GM23338 (cell line): ENCODE measurements at places on chromosomes 6 and 20.

GRCh38 chr6:124885171-124885570 is 77.1 kb upstream of the RNF217 start:
- DNase-seq = no peak

DNA sequence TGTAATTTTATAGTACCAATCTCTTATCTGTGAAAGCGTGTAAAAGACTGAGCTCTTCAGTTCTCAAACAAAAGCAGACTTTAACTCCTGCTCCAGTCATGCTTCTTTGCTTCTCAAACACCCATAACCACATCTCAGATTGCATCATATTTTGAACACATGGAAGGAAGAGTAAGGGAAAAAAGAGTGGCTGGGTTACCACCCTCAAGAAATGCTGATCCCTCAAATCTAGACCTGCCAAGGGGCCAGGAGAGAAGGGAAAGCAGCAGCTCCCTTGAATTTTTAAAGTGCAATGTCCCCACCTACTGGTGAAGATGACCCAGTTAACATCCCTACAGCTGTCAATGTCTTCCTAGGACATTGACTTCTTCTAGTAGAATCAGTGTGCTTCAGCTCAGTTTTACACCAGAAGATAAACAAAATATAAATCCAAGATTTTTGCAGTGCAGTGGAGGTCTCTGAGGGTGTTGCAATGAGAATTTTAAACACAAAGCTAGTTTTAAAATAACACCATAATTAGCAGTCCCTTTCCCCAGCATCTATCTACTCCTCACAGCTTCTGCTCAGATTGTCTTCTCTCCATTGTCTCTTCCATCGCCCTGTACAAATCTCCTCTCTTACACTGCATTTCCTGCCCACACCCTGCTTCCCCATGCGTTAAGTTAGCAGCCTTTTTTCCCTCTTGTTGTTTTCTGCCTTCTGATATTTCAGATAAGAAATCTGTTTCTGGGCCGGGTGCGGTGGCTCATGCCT is 22.6 kb upstream of the HLA-DQB2 start:
- DNase-seq = peak; percentile 83

DNA sequence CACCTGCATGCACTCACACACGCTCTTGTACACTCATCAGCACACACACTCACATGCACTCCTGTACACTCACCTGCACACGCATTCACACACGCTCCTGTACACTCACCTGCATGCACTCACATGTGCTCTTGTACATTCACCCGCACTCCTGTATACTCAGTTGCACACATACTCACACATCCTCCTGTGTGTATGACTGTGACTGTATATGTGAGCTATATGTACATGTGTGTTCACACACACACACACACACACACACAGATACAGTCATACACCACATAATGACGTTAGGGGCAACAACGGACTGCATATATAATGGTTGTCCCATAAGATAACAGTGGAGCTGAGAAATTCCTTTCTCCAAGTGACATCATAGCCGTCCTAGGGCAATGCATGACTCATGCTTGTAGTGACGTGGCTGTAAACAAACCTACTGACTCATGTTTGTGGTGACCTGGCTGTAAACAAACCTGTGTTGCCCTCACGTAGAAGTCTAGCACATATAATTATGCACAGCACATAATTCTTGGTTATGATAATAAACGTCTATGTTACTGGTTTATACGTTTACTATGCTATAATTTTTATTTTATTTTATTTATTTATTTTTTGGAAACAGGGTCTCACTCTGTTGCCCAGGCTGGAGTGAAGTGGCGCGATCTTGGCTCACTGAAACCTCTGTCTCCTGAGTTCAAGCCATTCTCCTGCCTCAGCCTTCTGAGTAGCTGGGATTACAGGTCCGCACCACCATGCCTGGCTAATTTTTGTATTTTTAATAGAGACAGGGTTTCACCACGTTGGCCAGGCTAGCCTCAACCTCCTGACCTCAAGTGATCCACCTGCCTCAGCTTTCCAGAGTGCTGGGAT is 22.8 kb upstream of the TAF4 start:
- no peak for DNase-seq

DNA sequence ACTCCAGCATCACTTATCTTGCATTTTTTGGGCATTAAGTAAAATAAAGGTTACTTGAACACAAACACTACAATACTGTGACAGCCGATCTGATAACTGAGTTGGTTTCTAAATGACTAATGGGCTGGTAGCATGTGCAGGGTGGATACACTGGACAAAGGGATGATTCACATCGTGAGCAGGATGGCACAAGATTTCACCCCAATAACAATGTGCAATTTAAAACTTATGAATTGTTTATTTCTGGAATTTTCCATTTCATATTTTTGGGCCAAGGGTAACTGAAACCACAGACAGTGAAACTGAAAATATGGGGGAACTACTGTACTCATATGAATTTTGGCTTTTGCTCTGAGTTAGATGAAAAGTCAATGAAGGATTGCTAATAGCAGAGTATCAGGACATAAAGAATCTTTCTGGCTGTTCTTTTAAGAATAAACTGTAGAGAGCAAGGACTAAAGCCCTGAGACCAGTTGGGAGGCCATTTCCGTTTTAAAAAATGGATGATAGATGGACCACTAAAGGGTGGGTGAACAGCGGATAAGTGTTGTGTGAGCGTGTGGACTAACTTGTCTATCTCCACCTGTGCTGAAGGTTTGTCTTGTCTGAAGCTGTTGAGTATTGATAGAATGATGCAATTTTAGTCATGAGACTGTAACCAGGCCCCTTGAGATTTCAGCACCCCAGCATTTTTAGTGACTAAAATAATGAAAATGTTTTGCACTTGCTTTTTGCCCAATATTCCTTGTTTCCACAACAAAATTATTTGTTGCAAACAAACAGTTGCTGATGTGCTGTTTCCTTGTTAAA is 8.2 kb downstream of the SPINT3 start:
- DNase-seq = no peak

- no peak for DNase-seq
These were observed 28.1 kb downstream of the TAF8 start for GRCh38 chr6:42078386-42078785.

GRCh38 chr20:24873025-24873620 is 75.9 kb upstream of the CST7 start:
- DNase-seq = no peak

DNA sequence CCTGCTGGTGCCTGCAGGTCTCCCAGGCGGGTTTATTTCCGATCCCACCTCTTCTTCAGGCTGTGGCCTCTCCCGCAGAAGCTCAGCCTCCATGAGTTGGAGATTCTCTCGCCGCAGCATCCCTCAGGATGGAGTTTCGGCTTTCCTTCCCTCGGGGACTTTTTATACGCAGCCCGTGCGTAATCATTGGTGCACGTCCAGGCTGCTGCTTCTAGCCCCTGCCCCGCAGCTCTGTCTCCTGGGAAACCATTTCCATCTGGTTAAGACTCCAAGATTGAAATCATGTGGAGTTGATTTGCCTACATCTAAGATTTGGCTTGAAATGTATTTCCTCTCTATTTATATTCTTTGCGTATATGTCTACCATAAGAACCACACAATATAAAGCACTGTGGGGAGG is 46.7 kb upstream of the CARMIL1 start:
- DNase-seq = no peak

DNA sequence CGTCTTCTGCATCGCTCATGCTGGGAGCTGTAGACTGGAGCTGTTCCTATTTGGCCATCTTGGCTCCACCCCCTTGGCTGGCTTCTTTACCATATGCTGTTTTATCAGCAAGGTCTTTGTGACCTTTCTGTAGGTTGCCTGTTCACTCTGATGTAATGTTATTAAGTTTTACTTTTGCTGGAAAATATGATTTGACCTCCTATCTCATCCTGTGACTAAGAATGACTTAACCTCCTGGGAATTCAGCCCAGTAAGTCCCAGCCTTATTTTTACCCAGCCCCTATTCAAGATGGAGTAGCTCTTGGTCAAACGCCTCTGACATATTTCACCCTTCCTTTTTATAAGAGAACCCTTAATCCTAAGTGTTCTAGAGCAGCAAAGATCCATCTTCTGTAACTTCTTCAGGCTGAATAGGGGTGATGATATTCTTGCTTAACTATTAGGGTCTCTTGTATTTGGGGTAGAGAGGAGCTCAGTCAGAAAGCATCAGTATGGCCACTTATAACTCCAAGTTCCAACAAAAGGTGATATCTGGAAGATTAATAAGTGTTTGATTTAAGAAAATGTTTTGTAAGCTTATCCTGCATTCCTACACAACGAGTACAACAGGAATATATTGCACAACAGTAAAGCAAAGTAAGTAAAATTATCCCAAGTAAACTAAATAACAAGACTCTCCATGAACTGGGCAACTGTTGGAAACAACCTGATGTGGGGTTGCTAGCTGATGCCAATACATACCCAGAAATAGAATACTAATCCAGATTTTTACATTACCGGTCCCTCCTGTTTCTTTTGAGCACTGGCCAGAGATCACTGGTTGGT is 23.1 kb upstream of the HMGN3 start:
- DNase-seq = no peak
